Activated CD4-positive, alpha-beta T cell treated with anti-CD3 and anti-CD28 coated beads, Interleukin-10, Interleukin-2, amounts not matched to agents 100 ng/mL and 50 ng/mL, durations not matched to agents 16 hours and 8 hours (primary cell): ENCODE measurements at places on chromosomes 11 and 22.

- no peak for DNase-seq
Observed at GRCh38 chr11:69948256-69949141, 129.3 kb upstream of the FGF3 start.

DNA sequence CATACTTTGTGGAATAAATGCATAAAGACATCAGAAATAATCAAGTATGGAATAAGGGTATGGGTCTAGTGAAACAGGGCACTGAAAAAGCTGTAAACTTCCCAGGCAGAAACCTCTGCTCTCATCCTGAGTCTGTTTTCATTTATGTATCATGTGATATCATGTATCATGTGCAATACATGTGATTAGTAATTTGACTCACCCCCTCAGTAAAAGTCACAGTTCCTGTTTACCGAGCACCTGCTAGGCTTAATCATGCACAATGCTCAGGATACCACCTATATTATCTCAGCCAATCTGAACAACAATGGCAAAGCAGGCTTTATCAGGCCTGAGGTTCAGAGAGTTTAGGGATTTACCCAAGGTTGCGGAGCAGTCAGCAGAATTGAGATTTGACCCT, 250.6 kb upstream of the TENM4 start:
- no peak for DNase-seq

- DNase-seq, result no peak
Observed at GRCh38 chr11:80900265-80900664, 1459.4 kb upstream of the TENM4 start.

- peak; percentile 18 for DNase-seq
Observed at GRCh38 chr22:30381264-30381663, 5.9 kb downstream of the RNF215 start.
